ENCODE measurements at places on chromosomes 2 and 18.
A peak's percentile ranks its signal among the peaks of the same experiment; 100 is the strongest.

GRCh38 chr2:174149530-174149929 is 98.8 kb downstream of the OLA1 start:
- no peak for DNase-seq

- no peak for DNase-seq
Observed at GRCh38 chr2:210873631-210874030, 317.2 kb downstream of the CPS1 start.

DNA sequence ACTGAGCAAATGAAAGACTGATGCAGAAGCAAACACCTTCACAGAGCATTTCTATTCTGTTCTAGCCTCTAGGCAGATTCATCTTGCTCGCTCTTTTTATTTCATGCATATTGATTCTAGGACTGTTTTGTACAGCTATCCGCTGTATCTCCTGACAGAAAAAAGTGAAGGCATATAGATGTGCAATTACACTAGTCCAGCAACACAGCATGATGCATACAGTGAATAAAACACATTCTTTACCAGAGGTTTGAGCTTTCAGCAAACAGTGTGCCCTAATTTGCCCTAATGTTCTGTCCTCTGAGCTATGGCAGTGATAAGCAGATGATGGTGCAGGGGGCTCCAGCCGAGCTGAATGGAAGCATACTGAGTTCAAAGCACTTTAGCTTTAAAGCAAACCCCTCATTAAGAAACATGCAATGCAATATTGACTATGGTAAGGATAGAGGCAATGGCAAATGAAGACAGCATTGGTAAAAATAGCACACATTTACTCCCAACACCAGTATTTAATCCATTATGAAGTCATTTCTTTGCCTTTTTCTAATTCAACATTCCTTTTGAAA is 141.2 kb upstream of the RGPD4 start:
- no peak for DNase-seq

- DNase-seq: no peak
Observed at GRCh38 chr2:105775809-105776559, 31.3 kb downstream of the NCK2 start.

DNA sequence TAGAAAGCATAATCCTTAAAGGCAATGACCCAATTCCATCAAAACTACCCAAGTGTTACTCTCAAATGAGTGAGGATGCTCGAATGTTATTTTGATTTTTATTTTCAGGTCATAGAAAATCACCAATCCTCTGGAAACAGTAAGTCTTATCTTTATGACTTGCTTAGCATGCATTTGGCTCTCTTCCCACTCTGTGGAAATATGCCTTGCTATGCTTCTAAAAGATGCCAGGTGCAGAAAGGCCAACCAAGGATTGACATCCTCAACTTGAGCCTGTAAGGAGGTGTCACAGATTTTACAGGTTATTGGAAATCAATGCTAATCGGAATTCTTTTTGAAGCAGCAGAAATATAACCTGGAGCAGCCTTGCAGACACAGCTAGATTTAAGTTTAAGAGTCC is 543.9 kb upstream of the LINC00305 start:
- no peak for DNase-seq

- no peak for DNase-seq
Observed at GRCh38 chr2:192687015-192687414, 492.3 kb upstream of the TMEFF2 start.

DNA sequence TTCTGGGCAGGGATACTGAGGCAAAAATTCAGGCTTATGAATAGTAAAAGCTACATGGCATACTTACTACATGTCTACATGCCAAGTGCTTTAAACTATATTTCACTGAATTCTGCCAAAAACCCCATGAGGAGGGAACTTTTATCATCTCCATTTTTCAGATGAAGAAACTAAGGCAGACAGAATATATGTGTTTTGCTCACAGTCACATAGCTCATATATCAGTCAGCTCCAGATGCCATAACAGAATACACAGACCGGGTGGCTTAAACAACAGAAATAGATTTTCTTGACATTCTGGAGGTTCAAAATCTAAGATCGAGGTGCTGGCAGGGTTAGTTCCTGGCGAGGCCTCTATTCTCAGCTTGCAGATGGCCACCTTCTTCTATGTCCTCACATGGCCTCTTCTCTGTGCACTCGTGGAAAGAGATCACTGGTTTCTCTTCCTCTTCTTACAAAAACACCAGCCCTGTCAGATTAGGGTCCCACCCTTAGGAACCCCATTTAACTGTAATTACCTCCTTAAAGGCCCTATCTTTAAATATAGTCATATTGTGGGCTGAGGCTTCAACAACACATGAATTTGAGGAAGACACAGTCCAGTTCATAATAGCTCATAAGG is 27.1 kb upstream of the CREB1 start:
- no peak for DNase-seq

DNA sequence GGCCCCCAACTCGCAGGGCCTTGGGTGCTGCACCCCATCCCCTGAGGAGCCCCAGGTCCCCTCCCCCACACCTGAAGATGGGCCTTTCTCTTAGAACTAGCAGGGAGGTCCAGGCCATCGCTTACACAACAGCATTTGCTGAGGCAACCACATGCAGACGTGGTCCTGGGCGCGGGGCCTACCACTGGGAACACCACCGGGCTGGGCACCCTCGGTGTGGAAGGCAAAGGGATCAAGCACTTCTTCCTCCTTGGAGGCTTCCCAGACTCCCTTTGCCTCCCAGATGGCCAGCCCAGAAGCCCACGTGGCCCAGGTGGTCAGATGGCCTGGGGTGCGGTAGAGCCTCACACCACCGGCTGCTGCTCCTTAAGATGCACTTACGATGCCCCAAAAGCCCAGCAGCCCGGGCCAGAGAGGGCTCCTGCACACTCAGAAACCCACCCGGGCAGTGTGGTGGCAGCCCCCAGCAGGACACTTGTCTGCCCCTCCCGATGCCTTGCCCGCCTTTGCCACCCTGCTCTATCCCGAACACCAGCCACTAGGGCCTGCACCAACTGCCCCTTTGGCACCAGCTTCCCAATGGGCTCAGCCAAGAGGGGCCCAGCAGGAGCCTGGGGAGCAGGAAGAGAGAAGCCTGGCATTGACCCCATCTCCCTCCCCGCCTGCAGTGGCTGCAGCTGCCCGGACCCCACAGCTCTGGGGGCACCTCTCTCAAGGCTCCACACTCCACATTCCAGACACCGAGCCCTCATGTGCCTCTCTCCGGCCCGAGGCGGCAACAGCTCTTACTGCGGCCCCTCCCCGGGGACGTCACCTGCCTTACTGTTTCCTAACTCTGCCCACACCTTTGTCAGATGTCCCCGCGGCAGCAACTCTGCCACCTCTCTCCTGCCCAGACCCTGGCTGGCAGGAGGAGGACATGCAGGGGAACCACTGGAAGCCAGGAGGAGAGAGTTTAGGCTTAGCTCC is 13.9 kb upstream of the MLPH start:
- no peak for DNase-seq

GRCh38 chr2:21095178-21095577 is 28.6 kb upstream of the TDRD15 start:
- no peak for DNase-seq

DNA sequence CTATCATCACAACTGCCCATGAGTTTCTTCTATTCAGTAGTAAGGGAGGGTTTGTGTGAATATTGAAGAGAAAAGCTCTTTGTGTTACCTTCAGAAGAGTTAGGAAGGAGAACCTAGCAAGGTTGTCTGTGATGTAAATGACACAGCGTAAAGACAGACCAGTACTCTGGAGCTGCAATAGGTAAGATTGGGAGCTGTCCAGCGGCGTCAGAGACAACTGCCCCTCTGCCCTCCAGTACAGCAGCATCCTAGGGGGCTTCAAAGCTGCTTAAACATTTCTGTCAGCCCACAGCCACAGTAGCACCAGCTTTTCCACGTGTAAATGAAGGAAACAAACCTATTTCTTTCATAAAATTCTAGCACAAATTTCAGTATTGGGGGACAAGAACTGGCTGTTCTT is 34.5 kb downstream of the NYAP2 start:
- DNase-seq: no peak

- DNase-seq: no peak
Observed at GRCh38 chr2:28362991-28363521, 29.6 kb upstream of the FOSL2 start.

GRCh38 chr2:28356095-28356911 is 36.4 kb upstream of the FOSL2 start:
- no peak for DNase-seq

GRCh38 chr2:230985519-230986231 is 10.2 kb upstream of the SPATA3 start:
- no peak for DNase-seq

GRCh38 chr18:8400193-8400752 is 209.0 kb upstream of the RAB12 start:
- no peak for DNase-seq

- DNase-seq: no peak
Observed at GRCh38 chr2:122390406-122390805, 635.0 kb downstream of the TSN start.

DNA sequence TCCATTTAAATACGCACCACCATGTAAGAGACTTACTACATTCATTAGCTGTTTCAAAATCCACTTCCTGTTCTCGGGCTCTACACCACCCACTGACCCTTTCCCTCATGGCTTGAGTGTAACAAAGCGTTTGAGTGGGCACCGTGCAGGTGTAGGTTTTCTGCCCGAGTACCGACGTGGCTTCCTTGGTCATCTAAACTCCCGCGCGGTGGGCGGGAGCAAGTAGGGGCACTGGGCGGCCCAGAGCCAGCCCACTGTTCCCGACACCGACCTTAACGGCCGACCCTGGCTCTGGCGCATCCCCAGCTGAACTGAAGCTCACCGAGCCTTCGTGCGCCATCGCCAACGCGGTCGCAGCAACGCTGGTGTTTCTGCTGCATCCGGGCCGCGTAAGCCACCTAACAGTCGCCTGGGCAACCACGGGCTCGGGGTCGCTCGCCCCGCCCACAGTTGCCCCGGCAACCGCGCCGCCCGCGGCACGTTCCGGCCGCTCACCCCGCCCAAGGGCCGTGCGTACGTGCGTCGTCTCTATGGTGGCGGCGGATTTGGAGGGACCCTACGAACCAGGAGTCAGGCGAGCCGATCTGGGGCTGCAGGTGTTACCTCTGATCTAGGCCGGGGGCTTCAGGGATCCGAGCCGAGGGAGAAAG is at the start of the genes C2orf81 and WDR54:
Gene C2orf81 (minus strand): TSS at position 399 of the 650 bp plus-strand sequence. CDS start 59 bp downstream, at position 340.
Gene WDR54 (plus strand): TSS at position 510 of the 650 bp plus-strand sequence. CDS start 424 bp downstream, outside the sequence.
- peak; percentile 77 for DNase-seq

DNA sequence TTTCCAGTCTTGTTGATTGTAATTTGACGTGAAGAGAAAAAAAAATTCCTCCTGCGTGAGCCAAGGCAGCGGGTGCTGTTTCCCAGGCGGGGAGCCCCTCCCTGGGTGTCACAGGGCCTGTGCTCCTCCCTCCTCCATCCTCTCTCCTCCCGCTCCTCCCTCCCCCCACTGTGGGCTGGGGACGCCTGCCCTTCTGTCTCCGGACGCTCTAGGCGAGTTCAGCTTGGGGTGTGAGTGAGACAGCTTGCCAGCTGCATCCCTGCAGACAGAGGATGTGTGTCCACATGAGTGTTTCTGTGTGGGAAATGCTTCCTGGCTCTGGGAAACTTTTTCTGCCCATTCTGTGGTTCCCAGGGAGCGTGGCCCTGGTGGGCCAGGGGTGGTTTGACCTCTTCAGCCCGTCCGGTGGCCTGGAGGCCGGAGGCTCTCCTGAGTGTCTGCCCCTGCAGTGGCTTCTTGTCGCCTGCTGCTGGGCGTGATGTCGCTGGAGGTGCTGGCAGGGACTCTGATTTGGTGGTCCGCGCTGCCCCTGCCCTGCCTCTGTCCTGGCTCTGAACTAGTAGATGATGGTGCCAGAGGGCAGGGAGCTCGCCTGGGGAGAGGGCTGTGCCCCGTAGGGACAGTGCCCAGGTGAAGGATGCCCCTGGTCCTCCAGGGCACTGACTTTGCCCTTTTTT is 96.4 kb downstream of the USP40 start:
- DNase-seq: no peak

DNA sequence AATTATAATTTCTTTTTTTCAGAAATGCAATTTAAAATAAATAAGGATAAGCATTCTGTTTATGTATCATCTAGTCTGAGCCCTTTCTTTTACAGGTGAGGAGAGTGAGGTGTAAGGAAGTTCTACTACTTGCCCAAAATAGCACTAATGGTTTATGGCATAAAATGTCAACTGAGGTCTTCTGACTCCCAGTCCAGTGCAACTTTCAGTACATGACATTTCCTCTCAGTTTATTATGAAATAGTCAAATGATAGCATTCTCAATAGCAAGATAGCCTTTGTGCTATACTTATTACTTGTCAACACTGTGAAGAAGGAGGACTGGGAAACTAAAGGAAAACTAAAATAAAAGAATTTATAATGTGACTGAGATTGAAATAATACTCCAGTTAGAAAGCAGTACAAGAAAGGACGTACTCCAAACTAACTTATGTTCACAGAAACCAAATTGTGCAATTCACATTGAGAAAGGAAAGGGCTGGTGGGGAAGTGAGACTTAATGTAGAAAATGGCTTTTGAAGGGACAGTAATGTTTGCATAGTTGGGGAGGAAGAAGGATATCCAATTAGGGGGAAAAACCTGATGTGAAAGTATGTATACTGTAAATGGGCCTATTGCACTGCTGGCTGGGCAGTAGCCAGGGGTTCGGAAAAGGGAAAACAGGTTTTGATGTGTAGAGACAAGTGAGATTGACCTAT is 166.7 kb upstream of the ZEB2 start:
- DNase-seq: no peak

- no peak for DNase-seq
Observed at GRCh38 chr2:215829261-215829660, 184.1 kb downstream of the MREG start.

DNA sequence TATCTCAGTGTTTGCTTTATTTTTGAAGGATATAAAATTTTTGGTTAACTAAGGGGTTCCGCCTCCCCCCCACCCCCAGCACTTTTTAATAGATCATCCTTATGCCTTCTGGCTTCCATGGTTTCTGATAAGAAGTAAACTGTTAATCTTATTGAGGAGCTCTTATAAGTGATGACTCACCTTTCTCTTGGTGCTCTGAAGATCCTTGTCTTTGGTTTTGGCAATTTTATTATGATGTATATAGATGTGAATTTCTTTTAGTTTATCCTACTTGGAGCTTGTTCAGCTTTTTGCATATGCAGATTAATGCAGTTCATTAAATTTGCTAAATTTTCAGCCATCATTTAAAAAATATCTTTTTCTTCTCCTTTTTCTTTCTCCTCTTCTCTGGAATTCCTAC is 91.7 kb upstream of the CTAGE1 start:
- DNase-seq: no peak

GRCh38 chr18:41881285-41881684 is 73.7 kb upstream of the PIK3C3 start:
- no peak for DNase-seq

Measured in GM12864 (cell line).